Natural killer cell treated with Interleukin-12 subunit alpha and Interleukin-12 subunit beta and Interleukin-15 and Interleukin-18, amount 100 ng/mL, for 72 hours (primary cell): ENCODE measurements at places on chromosomes 16 and 17.

- no peak for DNase-seq
These were observed 75.6 kb downstream of the MGAT5B start for GRCh38 chr17:76943781-76944213.

DNA sequence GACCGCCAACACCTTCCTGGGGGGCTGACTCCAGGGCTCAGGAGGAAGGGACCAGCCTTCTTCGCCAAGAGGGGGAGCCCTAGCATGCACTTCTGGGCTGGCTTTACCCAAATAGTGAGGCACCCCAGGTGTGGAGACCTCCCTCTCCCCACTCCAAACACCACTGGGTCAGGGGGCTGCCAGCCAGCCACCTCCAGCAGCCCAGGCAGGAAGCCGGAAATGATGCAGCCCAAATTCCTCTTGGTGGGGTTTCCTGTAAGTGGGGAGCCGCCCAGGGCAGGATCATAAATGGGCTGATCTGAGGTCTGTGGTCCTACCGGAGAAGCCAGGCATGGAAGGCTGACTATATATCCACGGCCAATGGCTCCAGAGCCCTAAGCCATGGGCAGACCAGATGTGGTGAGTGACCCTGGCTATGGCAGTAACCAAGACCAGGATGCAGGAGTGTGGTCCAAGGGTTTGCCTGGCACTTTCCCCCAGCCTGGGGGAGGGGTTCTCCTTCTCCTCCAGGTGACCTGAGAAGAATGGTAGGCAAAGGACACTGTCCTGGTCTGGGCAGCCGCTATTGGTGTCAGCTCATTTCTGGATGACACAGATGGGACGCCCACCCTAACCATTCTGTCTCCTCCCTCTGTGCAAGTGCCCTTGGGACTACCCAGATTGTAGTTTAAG lies 4.2 kb downstream of the GIT1 start:
- no peak for DNase-seq

DNA sequence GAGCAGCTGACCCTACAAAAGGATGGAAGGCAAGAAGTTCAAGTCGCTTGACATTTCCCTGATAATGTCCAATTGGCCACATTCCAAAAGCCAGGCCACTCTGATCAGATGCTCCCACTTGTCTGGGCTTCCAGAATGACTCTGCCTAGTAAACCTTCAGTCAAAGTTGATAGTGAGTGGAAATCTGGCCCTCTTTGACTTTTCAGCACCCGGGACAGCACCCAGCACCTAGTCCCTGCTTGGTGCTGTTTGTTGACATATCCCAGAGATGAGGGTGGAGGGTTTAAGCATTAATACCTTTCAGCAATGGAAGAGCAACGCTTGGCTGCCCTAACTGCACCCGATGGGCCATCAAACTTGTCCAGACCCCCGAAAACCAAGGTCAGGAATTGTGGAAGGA lies 131.3 kb downstream of the AIPL1 start:
- no peak for DNase-seq

- no peak for DNase-seq
These were observed 6.5 kb downstream of the RNF157 start for GRCh38 chr17:76233588-76234353.
